ENCODE measurements at places on chromosomes 1 and 21.

- H3K36me3 ChIP-seq: no peaks in the 10 kb centered on the region
- no peaks in the 10 kb centered on the region for H3K4me1 ChIP-seq
- no peaks in the 10 kb centered on the region for H3K27me3 ChIP-seq
- H3K27ac ChIP-seq: no peak overlapping the region
Observed at GRCh38 chr21:29501451-29501850, 202.7 kb downstream of the BACH1 start.

- H3K27ac ChIP-seq: no peak overlapping the region
- H3K4me1 ChIP-seq: no peaks in the 10 kb centered on the region
- H3K36me3 ChIP-seq: no peaks in the 10 kb centered on the region
Observed at GRCh38 chr1:8580566-8580965, 236.9 kb downstream of the RERE start.

DNA sequence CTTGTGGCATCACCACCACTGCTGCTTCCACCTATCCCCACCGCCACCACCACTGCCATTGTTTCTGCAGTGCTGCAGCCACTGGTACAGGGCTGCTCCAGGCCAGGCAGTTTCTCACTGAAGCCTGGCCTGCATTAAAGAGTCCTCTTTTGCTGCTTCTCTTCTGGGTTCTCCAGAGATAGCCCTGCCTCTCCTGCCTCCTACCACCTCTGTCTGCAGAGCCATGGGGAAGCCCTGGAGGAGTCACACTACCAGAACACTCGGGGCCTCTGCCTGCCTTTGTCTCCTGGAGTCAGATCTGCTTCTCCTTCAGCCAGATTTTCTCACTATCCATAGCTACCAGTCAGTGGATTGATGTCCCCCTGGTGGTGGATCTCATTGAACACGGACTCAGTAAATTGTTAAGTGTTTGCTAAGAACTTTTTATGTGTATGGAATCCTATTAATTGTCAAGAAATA, 37.7 kb upstream of the DDAH1 start:
- H3K27ac ChIP-seq: no peak overlapping the region
- no peaks in the 10 kb centered on the region for H3K4me1 ChIP-seq
- no peak overlapping the region for H3K4me3 ChIP-seq
- no peaks in the 10 kb centered on the region for H3K36me3 ChIP-seq
- no peaks in the 10 kb centered on the region for H3K27me3 ChIP-seq
- DNase-seq: no peak

DNA sequence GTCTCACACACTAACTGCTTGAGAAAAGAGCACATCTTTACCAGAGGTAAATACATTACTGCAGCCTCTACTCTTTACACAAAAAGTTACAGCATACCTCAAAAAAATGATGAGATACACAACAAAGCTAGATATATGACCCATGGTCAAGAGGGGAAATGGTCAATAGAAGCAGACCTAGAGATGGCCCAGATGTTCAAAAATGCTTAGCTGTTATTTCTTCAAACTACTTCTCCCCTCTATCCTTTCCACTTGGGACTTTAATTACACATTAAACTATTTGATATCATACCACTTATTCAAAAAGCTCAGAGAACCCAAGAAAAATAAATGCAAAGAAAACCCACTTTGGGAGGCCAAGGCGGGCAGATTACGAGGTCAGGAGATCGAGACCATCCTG, 12.8 kb downstream of the BRWD1 start:
- DNase-seq: no peak
- no peak overlapping the region for H3K27ac ChIP-seq
- no peak overlapping the region for H3K4me3 ChIP-seq
- H3K27me3 ChIP-seq: no peaks in the 10 kb centered on the region

DNA sequence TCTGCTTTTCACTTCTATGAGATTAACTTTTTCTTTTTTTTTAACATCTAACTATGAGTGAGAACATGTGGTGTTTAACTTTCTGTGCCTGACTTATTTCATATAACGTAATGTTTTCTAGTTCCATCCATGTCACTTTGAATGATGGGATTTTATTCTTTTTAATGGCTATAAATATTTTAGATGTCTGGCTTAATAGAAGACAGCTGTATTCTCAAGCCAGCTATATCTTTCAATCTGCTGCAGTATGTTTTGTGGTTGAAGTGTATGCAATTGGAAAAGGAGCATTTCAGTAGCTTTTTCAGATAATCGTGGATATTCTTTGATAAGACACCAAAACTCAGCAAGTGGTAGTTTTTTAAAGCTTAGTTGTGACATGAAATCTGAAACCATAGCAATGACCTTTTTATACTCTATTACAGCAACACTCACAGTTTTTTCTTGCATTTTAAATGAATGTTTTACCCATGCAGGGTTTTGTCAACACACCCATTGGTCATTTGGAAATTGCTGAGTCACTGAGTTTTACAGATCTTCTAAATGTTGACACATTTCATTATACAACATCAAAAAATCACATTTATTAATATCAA, 5.7 kb upstream of the SVBP start:
- H3K27ac ChIP-seq: no peak overlapping the region
- no peak overlapping the region for H3K4me3 ChIP-seq
- H3K36me3 ChIP-seq: no peaks in the 10 kb centered on the region
- no peak for DNase-seq

- H3K4me3 ChIP-seq: no peak overlapping the region
- no peaks in the 10 kb centered on the region for H3K36me3 ChIP-seq
- H3K27me3 ChIP-seq: no peaks in the 10 kb centered on the region
- no peak overlapping the region for H3K27ac ChIP-seq
Observed at GRCh38 chr1:57605933-57606332, 182.1 kb upstream of the DAB1 start.

DNA sequence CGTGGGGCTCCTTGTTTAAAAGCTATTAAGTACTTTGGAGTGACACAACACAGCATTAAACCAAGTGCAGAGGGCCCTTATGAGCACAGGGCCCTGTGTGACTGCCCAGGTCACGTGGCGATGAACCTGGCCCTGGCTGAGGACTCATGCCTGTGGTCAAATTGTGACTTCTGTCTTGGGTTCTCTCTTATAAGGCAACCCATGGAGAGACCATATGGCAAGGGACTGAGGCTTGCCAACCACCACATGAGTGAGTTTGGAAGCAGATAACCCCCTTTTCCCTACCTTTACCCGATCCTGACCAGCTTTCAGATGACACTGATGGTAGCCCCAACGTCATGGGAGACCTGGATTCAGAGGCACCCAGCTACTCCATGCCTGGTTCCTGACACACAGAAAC, 140.5 kb downstream of the ZBTB18 start:
- no peak overlapping the region for H3K4me3 ChIP-seq
- DNase-seq: no peak
- H3K27ac ChIP-seq: no peak overlapping the region

GRCh38 chr1:108190686-108191416, 9.3 kb downstream of the SLC25A24 start:
- peaks cover 5% of the 10 kb centered on the region for H3K36me3 ChIP-seq
- no peak overlapping the region for H3K27ac ChIP-seq
- DNase-seq: no peak

DNA sequence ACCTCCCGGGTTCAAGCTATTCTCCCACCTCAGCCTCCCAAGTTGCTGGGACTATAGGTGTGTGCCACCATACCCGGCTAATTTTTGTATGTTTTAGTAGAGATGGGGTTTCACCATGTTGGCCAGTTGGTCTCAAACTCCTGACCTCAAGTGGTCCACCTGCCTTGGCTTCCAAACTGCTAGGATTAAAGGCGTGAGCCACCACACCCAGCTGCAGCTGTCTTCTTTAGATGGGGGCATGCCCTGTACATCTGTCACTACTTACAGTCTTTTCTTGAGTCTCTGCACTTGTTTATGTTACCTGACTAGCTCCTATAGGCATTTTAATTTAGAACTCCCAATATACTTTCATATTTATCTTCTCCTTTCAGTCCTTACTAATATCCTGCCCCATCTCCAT, 64.2 kb downstream of the SELENOF start:
- no peaks in the 10 kb centered on the region for H3K4me1 ChIP-seq
- H3K4me3 ChIP-seq: no peak overlapping the region
- H3K36me3 ChIP-seq: no peaks in the 10 kb centered on the region
- no peak overlapping the region for H3K27ac ChIP-seq
- DNase-seq: no peak

- H3K4me3 ChIP-seq: no peak overlapping the region
- no peak overlapping the region for H3K27ac ChIP-seq
- H3K4me1 ChIP-seq: no peaks in the 10 kb centered on the region
Observed at GRCh38 chr1:119797606-119798005, 13.7 kb downstream of the REG4 start.

DNA sequence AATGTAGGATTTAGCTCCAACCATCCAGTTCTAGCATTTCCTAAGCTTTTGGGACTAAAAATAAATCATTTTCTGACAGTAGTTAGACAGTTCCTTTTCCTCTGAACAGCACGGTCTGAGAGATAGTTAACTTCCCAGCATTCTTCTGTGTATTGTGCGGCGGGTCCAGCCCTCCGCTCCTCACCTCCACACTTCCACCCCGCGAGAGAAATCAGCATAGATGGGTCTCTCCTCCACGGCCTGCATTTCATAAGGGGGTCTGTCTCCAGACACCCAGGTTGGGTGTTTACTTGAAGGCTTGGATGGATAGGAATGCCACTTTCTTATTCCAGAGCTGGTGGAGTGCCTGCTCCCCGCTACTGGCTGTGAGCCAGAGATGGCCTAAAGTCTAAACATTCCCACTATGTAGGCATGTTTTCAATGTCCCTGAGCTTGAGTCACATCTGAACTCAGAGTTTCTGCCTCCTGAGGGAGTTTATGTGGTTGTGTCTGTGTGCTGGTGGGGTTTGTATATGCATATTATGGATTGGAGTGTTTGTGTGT, 38.0 kb upstream of the PPP2R5A start:
- no peaks in the 10 kb centered on the region for H3K36me3 ChIP-seq
- H3K4me3 ChIP-seq: no peak overlapping the region
- H3K27ac ChIP-seq: no peak overlapping the region
- peaks cover 4% of the 10 kb centered on the region for H3K4me1 ChIP-seq

DNA sequence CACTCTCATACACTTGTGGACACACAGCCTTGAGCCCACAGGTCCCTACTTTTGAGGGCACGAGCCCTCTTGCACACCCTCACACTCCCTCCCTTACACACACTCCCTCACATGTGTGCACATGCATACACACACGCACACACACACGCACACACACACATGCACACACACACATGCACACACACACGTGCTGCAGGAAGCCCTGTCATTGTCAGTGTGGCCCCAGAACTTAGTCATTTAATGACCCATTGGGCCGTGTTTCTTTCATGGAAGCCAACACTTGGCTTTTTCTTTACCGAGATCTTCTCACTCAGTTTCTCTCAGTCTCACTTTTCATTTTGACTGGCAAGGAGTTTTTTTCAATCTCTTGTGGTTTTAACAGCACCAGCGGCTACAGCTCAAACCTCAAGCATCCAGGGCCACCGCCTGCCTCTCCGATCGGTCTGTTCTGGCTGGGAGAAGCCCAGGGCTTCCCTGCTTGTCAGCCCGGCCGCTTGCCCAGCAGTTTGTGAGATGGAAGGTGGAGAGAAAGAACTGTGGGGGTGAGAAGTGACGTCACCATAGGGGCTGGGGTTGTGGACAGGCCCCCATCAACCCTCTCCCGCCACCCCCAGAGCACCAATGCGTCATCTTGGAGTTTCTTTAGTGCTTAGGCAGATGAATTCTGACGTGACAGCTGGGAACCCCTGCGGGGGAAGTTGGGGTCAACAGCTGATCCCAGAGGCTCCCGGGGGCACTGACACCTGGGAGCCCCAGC, 15.8 kb upstream of the TNFRSF8 start:
- no peak overlapping the region for H3K4me3 ChIP-seq
- peaks cover 23% of the 10 kb centered on the region for H3K4me1 ChIP-seq
- no peak for DNase-seq
- no peaks in the 10 kb centered on the region for H3K36me3 ChIP-seq
- H3K27ac ChIP-seq: no peak overlapping the region
- H3K27me3 ChIP-seq: no peaks in the 10 kb centered on the region

GRCh38 chr1:237258871-237259270, 216.9 kb downstream of the RYR2 start:
- no peaks in the 10 kb centered on the region for H3K4me1 ChIP-seq
- H3K36me3 ChIP-seq: no peaks in the 10 kb centered on the region
- DNase-seq: no peak
- no peaks in the 10 kb centered on the region for H3K27me3 ChIP-seq

GRCh38 chr1:80447526-80447925, 1353.2 kb upstream of the ADGRL2 start:
- H3K27me3 ChIP-seq: no peaks in the 10 kb centered on the region
- H3K27ac ChIP-seq: no peak overlapping the region
- no peaks in the 10 kb centered on the region for H3K36me3 ChIP-seq
- H3K4me3 ChIP-seq: no peak overlapping the region
- DNase-seq: no peak

DNA sequence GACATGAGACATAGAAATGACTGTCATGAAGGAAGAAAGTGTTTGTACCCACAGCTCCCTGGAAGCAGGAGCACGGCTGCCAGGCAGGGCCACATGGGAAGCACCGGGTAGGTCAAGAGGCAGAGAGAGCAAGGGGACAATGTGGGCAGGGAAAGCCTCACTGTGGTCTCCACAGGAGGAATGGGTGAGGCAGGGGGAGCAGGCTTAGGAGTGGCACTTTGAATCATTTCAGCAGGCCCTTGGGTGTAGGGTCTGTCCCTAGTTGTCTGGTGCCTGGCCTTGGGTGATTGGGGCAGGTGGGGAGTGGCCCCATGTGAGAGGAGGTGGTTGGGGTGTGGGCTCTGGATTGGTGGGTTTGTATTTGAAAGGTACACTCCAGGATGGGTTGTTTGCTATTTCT, 83.9 kb downstream of the PCBP3 start:
- H3K4me3 ChIP-seq: no peak overlapping the region
- no peaks in the 10 kb centered on the region for H3K27me3 ChIP-seq
- H3K27ac ChIP-seq: no peak overlapping the region
- peaks cover 16% of the 10 kb centered on the region for H3K4me1 ChIP-seq

DNA sequence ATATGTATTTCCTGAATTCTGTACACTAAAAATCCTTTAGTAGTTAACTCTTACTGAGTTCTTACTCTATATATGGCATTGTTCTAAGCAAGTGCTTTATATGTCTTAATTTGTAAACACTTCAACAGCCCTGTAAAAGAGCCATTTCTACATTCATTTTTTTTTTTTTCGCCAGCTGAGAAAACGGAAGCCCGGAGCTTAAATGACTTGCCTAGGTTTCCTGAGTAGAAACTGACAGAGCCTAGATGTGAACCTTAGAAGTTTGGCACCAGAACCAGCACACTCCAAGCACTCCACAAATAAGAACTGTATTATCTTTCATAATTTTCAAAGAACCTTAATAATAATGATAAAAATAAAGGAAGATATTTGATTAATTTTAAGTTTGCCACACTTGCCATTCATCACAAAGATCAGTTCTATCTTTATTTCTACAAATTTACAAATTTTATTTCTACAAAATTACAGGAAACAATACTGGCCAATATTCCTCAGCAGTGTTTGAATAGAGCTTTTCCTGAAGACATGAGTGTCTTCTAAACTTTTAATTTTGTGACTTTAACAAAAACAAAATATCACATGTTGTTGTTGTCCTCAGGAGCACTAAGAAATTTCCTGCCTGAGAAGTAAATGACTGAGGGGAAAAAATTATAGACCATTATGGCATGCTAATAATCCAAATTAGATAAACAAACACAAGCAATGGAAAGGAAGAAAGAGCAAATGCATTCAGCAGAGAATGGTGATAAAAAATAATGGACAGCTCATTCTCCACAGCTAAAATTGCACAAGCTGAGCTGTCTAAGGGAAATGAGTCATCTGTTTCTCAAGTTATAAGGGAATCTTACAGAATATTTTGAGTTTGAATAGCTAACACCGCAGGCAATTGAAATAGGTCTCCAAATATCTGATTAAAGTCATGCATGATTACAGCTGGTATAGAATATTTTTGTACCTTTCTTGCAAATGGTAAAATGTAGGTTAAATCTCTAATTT, 71.2 kb downstream of the DPYD start:
- H3K36me3 ChIP-seq: no peaks in the 10 kb centered on the region
- H3K4me3 ChIP-seq: no peak overlapping the region
- DNase-seq: no peak
- H3K27me3 ChIP-seq: no peaks in the 10 kb centered on the region
- H3K27ac ChIP-seq: no peak overlapping the region

Data from spinal cord (tissue), 10 donors.